ENCODE measurements at places on chromosomes 16 and 17.

DNA sequence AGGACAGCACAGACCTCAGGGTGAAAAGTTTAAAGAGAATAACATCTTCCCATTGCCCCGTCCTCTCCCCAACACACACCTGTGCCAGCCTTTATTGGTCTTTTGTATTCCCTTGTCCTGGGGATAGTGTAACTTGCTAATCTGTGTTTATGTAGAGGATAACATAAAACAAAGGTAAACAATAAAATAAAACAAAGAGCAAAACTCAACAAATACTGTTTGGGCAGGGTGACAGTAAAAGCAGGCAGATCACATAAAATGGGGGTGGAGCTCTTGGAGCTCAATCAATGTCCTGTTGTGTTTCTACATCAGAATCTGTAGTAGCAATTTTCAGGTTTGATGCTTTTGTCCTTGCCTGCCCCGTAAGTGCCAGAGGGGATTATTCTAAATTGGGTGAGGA, 1939.7 kb downstream of the TP53TG3F start:
- no peak for DNase-seq

GRCh38 chr17:7260651-7261378, 1.5 kb downstream of the CLDN7 start:
- DNase-seq: no peak

GRCh38 chr17:4054446-4054845, 88.4 kb downstream of the ZZEF1 start:
- no peak for DNase-seq

- DNase-seq: no peak
Observed at GRCh38 chr17:6392609-6393350, 42.1 kb downstream of the AIPL1 start.

GRCh38 chr17:2083613-2084035, 28.7 kb downstream of the HIC1 start:
- DNase-seq: no peak

GRCh38 chr17:752620-753219, 656 bp upstream of the GEMIN4 start:
- no peak for DNase-seq

- no peak for DNase-seq
Observed at GRCh38 chr16:66516509-66516807, 33.5 kb downstream of the TK2 start.

DNA sequence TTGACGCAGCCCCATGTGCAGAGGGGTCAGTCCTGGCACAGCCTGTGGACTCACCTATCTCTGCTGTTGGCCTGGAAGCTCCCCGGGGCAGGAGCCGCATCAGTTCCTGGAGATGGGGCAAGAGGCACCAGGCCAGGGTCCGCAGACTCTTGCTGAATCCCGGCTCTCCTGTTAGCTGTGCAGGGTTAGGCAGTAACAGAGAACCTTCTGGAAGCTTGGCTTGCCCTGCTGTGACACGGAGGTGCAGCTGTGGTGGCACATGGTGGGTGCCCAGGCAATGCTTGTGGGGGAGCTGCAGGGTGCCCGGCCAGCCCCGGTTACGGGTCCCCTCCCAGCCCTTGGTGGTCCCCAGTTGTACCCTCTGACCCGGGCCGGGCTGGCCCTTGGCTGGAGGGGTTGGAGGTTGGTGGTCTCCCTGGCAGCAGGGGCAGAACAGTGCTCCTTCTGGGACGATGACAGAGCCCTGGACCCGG, 26.0 kb upstream of the ZNF469 start:
- DNase-seq: no peak

DNA sequence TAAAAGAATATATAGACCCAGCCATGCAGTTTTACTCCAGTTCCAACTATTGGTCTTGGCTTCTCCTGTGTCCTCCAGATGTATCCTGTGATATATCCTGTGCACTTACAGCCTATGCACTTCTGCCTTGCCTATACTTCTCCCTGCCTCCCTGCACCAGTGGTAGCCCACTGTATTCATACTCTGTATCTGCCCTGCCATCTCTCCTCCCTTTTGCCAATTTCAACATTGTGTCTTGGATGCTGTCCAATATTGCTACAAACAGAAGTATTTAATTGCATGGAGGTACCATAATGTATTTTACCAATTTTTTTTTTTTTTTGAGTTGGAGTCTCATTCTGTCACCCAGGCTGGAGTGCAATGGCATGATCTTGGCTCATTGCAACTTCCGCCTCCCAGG, 242.7 kb downstream of the HAPSTR1 start:
- DNase-seq: no peak

- no peak for DNase-seq
Observed at GRCh38 chr17:40460968-40461731, 17.9 kb downstream of the IGFBP4 start.

- DNase-seq: no peak
Observed at GRCh38 chr17:27230996-27231395, 62.9 kb upstream of the WSB1 start.

GRCh38 chr16:2432286-2432685, 3.0 kb downstream of the CCNF start:
- DNase-seq: no peak

- no peak for DNase-seq
Observed at GRCh38 chr16:1309888-1310831, 724 bp downstream of the UBE2I start.

- DNase-seq: no peak
Observed at GRCh38 chr16:1089439-1089821, 6.6 kb downstream of the C1QTNF8 start.

DNA sequence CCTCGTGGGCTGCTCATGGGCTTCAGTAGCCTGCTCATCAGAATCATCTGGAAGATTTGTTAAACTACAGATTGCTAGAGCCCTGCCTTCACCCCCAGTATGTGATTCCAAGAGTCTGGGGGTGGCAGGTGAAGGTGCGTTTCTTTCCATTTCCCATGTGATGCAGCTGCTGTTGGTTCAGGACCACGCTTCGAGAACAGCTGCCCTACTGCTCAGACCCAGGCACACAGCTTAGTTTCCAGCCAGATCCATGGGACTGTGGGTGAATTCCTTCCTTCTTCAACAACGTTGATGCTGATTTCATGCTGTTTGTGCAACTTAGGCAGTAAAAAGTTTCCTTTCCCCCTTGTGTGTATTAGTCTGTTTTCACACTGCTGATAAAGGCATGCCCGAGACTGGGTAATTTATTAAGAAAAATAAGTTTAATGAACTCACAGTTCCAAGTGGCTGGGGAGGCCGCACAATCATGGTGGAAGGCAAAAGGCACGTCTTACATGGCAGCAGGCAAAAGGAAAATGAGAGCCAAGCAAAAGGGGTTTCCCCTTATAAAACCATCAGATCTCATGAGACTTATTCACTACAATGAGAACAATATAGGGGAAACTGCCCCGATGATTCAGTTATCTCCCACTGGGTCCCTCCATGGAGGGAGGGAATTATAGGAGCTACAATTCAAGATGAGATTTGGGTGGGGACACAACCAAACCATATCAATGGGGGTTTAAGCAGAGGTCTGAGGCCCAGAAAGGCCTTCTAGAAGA, 159.2 kb downstream of the XYLT1 start:
- no peak for DNase-seq

DNA sequence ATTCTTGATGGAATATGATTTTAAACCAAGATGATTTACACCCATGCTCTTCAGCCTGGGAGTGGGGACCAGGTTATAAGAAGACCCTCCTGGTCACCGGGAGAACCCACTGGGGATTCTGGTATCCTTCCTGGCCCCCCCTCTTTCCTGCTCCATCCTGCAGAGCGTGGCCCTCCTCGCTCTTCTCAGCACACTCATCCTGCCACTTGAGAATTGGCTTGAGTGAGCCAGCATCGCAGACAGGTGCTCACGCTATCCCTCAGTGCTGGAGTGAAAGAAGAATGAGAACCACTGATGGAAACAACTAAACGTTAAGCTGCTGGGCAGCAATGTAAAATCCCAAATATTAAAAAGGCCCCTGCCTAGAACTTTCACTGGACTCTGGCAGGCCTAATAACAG, 98.0 kb downstream of the CYTH1 start:
- no peak for DNase-seq

- peak; percentile 84 for DNase-seq
Observed at GRCh38 chr17:48127371-48128051, 19.9 kb downstream of the SNX11 start.

DNA sequence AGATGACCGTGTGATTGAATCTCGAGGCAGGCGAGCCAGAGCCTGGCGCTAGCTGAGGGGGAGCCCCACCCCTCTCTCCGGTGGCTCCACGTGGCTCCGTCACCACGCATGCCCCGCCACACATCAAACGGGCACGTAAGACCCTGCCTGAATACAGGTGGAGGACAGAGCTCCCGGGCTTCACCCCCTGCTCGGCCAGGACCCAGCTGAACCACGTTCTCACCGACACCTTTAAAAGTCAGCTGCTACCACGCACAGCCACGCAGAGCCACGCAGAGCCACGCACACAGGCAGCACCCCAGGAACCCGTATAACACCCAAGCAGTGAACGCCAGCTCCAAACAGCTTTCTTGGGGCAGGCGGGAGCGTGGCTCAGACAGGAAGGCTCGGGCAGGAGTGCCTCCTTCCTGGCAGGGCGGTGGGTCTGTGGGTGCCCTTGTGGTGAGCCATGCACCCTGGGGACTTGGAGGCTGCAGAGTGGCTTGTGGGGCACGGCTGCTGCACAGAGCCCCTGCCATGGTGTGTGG, 4.4 kb downstream of the TMEM204 start:
- no peak for DNase-seq

- DNase-seq: peak; percentile 23
Observed at GRCh38 chr17:16407911-16408588, 7.3 kb upstream of the TRPV2 start.

DNA sequence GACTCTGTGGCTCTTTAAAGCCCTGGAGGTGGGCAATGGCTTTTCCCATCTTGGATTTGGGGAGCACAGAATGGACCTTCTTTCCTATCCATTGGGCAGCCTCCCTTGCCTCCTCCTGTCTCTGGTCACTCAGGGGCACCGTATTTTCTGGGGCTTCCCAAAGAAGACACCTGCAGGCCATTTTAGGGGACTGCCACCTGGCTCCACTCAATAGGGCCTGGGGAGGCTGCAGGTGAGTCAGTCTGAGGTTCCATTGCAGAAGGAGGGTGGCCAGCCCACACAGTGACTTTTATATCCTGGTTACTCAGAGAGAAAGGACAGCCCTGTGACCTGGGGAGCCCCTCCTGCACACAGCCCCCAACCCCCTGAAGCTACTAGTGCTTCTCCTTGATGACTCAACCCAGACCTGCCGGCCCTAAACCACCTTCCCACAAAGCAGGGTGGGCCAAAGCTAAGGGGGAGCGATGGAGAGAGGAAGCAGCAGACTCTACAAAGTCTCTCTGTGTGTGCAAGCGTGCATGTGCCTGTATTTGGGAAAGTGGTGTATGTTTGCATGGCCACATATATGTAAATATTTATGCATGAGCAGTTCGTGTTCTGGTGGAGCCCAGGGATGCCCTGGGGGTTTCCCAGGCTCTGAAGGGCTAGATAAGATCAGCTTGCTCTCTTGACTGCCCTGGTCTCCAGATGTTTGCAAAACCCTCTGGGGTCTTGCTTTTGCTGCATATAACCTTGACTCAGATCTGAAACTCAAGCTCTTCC, 5.0 kb downstream of the CX3CL1 start:
- DNase-seq: peak; percentile 64

DNA sequence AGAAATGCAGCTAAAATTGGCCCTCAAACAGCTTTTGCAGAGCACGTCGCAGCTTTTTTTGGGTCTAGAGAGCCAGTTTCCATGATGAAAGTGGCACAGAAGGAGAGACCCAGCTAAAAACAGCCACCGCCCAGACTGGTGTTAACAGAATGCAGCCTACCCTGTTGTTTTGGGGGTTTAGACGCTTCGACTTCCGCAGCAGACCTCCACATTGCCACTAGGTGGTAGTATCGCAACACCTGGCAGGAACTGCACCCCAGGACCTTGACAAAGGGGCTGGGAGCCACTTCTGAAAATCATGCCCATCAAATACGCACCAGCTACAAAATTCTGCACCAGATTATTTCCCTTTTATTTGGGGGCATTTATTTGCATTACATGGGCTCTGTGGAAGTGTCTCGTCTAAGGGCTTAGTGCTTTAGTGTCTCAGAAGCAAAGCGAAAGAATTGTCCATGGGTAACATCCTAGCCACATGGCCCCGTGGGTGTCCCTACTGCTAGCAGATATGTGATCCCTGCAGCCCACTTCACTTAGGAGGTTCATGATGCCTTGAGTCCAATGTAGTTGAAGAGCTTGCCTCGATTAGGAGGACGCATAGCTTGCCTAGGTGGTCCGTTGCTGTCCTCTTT, 167.1 kb downstream of the HAPSTR1 start:
- peak; percentile 18 for DNase-seq

DNA sequence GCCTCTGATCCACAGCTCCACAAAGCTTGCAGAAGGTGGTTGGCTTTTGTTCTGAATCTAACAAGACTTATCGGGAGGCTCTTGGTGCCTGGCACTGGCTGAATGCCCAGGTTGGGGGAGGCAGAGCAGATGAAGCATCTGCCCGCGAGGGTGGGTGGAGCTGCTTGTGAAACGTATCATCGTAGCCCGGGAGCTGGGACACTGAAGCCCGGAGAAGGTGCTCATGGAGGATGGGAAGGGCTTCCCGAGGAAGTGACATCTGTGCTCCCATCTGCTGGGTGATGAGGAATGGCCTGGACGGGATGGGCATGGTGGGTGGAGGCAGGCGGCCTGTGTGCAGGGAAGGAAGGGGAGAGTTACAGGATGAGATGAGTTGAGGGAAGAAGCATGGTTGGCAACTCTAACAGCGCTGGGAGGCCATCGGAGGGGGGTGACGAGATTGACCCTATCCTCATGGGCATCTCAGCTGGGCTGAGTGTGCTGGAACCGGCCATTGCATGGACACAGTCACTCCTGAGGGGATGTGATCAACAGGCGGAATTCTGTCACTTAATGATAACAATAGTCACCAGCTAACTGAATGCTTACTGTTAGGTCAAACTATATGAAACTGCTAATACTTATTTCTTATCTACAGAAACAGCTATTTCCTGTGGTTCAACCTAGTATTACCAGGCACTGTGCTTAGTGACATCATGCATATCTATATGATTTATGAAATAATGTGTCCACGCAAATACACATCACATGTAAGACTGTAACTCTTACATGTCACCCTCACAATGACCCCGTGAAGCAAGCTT, 102.7 kb downstream of the ABCC6 start:
- DNase-seq: no peak

DNA sequence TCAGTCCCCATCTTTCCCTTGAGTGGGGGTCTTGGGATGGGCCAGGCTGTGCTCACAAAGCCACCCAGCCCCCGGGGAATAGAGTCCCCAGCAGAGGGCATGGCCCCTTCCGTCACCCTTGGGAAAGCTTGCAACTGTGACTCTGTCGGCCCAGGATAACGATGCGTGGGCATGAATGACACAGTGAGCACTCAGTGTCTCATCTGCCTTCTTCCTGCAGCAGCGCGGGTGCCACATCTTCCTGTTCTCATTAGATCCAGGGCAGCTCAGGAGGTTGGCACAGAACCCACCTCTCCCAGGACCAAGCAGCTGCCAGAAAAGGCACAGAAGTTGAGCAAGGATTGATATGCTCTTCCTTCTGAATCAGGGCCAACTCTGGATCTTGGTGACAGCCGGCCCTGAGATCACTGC, 84.7 kb downstream of the MRC2 start:
- no peak for DNase-seq

DNA sequence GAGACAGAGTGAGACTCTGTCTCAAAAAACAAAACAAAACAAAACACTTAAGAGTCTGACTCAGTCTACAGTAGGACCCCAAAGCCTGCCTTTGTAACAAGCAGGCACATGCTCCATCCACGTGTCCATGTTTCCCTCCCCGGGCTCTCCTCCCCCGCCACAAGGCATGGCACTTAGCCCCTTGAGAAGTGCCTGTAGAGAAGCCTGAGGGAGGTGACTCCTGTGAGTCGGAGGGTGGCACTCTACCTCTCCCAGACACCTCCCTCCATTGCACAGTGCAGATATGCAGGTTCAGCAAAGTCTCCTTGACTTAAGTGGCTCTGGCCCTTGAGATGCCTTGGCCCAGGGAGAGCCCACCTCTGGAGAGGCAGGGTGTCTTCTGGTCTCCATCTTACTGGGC, 6.8 kb downstream of the FHOD1 start:
- peak; percentile 53 for DNase-seq

Measured in HT1080 (cell line).